ENCODE measurements at places on chromosomes 5 and 9.

DNA sequence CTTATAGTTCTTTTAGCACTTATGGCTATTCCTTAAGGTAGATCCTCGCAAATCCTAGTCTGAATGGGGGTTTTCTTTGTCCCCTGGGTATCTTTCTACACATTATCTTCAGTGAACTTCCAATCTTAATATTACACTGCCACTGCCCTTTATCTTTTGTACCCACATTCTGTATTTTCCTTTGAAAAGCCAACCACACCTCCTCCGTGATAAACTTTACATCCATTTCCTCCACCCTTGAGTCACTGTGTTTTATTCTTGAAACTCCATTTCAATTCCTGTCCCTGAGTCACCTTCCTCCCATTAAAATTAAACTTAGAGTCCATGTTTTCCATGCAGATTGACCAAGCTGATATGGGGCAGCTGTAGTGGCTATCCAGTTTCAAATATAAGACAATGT is 43.2 kb upstream of the RICTOR start:
- DNase-seq: no peak

DNA sequence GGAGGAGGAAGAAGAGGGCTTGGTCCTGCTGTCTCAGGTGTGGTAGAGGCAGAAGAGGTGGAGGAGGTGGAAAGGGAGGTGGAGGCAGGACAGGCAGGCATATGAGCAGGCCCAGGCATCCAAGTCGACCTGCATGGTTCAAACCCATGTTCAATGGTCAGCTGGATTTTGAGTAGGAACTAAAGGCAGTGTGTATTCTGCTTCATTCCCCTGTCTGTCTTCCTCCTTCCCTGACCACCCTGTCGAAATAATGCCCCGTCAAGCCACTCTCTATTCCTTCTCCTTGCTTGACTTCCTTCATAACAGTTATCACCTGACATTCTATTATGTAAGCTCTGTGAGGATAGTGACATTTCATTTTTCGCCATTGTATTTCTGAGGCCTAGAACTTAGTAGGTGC is 34.8 kb downstream of the ATP6V0E1 start:
- DNase-seq: no peak

- DNase-seq: no peak
Observed at GRCh38 chr5:124370601-124371000, 375.8 kb downstream of the ZNF608 start.

- DNase-seq: no peak
Observed at GRCh38 chr9:109975574-109976295, 195.7 kb downstream of the PALM2AKAP2 start.
